Endothelial cell (in vitro differentiated cells): ENCODE measurements at places on chromosomes 12 and 14. TPM values are rescaled to one million over a fixed set of nuclear protein-coding genes. Genes with fewer than 3 reads are reported as not detected.
A peak's percentile ranks its signal among the peaks of the same experiment; 100 is the strongest.

- H3K4me3 ChIP-seq: no peak overlapping the region
- DNase-seq: no peak
- H3K36me3 ChIP-seq: no peaks in the 10 kb centered on the region
- peaks cover 4% of the 10 kb centered on the region for H3K27me3 ChIP-seq
- peaks cover 25% of the 10 kb centered on the region for H3K4me1 ChIP-seq
- peak overlapping the region; percentile 78 for H3K27ac ChIP-seq
These were observed 157.0 kb upstream of the RMST start for GRCh38 chr12:97305651-97306050.

LRRC43 gene
- 0.31 TPM for total RNA-seq

CKAP4 gene
- 76.7 TPM for total RNA-seq

IAPP gene
- total RNA-seq: not detected

GRCh38 chr12:71237128-71237527 lies 79.3 kb upstream of the TSPAN8 start:
- H3K4me1 ChIP-seq: no peaks in the 10 kb centered on the region
- H3K36me3 ChIP-seq: no peaks in the 10 kb centered on the region
- H3K4me3 ChIP-seq: no peak overlapping the region

GALC gene
- total RNA-seq: 77.1 TPM

JAG2 gene
- 280 TPM for total RNA-seq
